NCI-H2029 treated with DMSO at 0.1 percent for 48 hours (cell line): ENCODE measurements at places on chromosomes 13 and 19.

DNA sequence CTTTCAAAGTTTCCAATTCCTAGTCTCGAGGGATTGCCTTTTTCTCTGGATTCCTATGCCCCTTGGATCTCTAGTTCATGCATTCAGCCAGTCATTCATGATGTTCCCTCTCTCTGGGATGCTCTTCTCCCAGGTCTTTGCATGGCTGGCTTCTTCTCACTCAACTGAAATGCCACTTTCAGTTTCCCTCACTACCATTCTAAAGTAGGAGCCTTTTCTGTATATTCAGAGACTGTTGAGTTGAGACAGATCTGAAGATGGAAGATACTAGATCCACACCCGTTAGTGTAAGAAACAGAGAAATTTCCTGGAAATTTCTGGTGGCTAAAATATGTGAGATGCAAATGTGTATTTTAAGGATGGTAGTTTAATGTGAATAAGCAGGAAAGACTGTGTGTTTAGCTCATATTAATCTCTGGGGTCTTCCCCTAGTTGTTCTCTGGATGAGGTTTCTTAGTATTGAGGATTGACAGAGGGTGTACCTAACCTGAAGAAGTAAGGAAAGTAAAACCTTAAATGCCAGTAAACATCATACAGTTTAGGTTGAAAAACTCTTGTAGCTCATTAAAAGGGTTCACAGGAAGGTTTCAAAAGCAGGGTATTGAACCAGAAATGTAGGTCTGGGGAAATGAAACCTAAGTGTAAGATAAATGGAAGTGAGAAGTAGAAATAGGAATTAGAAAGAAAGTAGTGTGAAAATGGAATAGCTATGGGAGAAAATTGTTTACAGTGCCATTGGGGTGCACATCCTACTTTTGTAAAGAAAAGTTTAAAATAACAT lies 331.3 kb downstream of the NDFIP2 start:
- DNase-seq: no peak

GRCh38 chr13:38888309-38888708 lies 102.3 kb downstream of the STOML3 start:
- no peak for DNase-seq

GRCh38 chr13:107993239-107993949 lies 221.9 kb downstream of the LIG4 start:
- DNase-seq: no peak

- no peak for DNase-seq
These were observed 816.9 kb upstream of the SLC10A2 start for GRCh38 chr13:103883164-103883563.

- no peak for DNase-seq
These were observed 103.8 kb downstream of the RGCC start for GRCh38 chr13:41561170-41561569.
